ENCODE measurements at places on chromosomes 5 and 9. TPM values are rescaled to one million over a fixed set of nuclear protein-coding genes. Genes with fewer than 3 reads are reported as not detected.

GRCh38 chr5:130874861-130875417 is 290.1 kb downstream of the HINT1 start:
- H3K4me1 ChIP-seq: no peaks in the 10 kb centered on the region
- no peak for DNase-seq
- H3K27ac ChIP-seq: no peak overlapping the region
- H3K27me3 ChIP-seq: no peaks in the 10 kb centered on the region
- H3K36me3 ChIP-seq: no peaks in the 10 kb centered on the region

GRCh38 chr9:105751761-105752160 is 57.4 kb downstream of the TMEM38B start:
- no peak overlapping the region for H3K4me3 ChIP-seq
- peaks cover 3% of the 10 kb centered on the region for H3K36me3 ChIP-seq
- no peak overlapping the region for H3K27ac ChIP-seq
- H3K27me3 ChIP-seq: no peaks in the 10 kb centered on the region
- no peak for DNase-seq
- H3K4me1 ChIP-seq: no peaks in the 10 kb centered on the region

DNA sequence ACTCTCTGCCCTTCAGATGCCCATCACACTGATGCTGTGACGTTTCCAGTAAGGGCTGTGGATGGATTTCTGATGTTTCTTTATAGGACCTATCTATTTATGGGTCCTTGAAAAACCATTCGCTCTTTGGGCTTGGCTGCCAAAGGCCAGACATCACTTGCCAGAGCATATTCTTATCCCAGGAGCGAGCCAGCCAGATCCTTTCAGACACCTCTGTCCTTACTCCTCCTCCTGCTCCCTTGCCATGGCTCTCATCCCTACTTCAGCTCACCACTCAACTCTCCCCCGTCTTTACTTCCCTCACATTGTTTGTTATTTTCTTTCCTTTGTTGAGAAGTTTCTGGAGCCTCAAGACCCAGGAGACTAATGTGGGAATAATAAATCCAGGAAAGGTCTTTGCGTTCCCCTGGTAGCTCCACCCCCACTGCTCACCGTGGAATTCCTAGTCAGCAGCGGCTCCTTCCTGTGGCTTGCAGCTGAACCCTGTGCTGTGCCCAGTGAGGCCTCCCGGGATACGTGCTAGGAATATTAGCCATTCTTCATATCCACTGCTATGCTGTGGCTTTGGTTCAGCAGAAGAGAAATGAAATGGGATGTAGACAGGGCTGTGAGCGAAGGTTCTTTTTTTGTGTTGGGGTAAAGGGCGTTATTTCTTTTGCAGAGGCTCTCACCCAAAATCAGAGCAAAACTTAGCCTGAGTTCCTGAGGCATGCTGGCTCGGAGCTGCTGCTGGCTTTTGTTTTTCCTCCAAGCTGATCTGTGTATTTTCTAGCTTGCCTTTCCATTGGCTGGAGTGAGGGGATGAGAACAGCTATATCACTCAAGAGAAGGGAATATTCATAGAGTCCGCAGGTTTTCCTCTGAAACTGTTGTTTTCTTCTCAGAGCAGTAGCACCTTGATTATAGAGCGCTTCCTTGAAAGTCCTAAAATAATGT is 171.1 kb downstream of the SAXO1 start:
- no peaks in the 10 kb centered on the region for H3K36me3 ChIP-seq
- DNase-seq: no peak
- no peak overlapping the region for H3K4me3 ChIP-seq
- no peak overlapping the region for H3K27ac ChIP-seq

GRCh38 chr9:111068771-111069170 is 30.5 kb upstream of the LPAR1 start:
- H3K27ac ChIP-seq: no peak overlapping the region
- H3K4me3 ChIP-seq: no peak overlapping the region
- H3K27me3 ChIP-seq: no peaks in the 10 kb centered on the region
- no peak for DNase-seq
- no peaks in the 10 kb centered on the region for H3K4me1 ChIP-seq

Gene ICE1
- 37.3 TPM for total RNA-seq

Gene TMEM174
- total RNA-seq: not detected
